Left renal cortex interstitium (tissue), 4 donors: ENCODE measurements at places on chromosomes 1 and 21. TPM values are rescaled to one million over a fixed set of nuclear protein-coding genes. Genes with fewer than 3 reads are reported as not detected.

Gene PGLYRP3
- polyA plus RNA-seq, result not detected

- no peak for DNase-seq
These were observed 3.0 kb downstream of the NFIA start for GRCh38 chr1:61085206-61085982.

- no peak for DNase-seq
These were observed 56.8 kb downstream of the CSMD2 start for GRCh38 chr1:34108269-34108668.

- DNase-seq, result no peak
These were observed 169.0 kb downstream of the LBR start for GRCh38 chr1:225258811-225259210.

- no peak for DNase-seq
These were observed 55.3 kb downstream of the CDC7 start for GRCh38 chr1:91555821-91556531.

- DNase-seq, result no peak
These were observed 47.0 kb upstream of the DESI2 start for GRCh38 chr1:244605835-244606370.

- no peak for DNase-seq
These were observed 790 bp downstream of the DNAJC6 start for GRCh38 chr1:65310078-65310587.

Gene CRYAA
- 0.30 TPM for polyA plus RNA-seq

DNA sequence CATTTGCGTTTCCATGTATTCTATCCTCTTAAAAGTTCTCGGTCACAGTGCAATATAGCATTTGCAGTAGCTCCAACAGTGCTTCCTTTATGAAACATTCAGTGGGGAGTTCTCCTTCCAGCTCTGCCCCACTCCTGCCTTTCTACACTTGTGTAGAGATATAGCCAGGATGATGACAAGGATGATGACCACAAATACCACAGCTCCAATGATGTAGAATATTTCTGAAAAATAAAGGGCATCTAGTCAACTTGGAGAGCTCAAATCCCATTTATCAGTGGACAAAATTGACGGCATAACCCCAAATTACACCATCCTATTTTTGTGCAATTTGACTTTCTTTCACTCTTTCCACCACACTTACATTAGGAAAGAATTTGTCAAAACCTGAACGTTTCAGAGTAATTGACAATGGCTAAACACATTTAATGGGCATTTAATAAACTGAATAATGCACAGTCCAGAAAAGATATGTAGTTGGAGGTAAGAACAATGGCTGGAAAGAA is 11.1 kb downstream of the F3 start:
- DNase-seq, result no peak

GRCh38 chr1:219209578-219209977 is 35.9 kb downstream of the LYPLAL1 start:
- DNase-seq, result no peak

DNA sequence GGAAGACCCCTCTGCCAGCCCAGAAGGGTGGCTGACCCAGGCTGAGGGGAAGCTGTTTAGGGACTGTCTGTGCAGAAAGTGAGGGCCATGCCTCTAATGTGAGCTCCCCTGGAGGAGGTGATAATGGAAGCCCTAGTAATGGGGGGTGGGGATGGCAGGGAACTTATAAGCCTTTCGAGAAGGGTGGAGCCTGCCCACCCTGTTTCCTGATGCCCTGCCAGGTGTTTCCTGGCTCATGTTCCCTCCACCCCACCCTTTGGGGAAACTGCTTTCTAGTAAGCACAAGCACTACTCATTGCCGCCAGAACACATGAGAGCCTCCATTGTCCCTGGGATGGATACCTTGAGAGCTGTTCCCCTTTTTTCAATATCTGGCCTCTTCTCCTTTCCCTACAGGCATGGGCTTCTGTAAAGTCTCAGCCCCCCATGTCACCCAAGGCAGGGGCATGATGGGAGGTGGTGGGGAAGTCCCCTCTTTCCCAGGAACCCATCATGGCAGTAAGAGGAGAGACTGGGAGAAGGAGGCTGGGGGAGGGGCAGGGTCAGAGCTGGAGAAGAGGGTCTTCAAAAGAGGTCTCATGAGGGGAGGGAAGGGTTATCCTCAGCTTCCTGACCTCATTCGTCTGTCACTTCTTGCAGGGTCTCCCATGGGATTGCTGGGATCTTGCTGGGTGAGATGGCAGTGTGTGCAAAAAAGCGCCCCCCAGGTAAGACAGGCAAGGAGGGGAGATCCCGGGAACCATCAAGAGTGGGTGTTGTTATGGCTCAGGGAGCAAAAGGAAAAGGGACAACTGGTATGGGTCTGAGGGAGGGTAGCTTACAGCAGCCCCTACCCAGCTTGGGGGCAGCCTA is 2.4 kb downstream of the ATP8B2 start:
- no peak for DNase-seq

GRCh38 chr1:1354271-1355247 is 3.8 kb downstream of the MXRA8 start:
- DNase-seq, result no peak

Gene CD84
- 1.4 TPM for polyA plus RNA-seq

DNA sequence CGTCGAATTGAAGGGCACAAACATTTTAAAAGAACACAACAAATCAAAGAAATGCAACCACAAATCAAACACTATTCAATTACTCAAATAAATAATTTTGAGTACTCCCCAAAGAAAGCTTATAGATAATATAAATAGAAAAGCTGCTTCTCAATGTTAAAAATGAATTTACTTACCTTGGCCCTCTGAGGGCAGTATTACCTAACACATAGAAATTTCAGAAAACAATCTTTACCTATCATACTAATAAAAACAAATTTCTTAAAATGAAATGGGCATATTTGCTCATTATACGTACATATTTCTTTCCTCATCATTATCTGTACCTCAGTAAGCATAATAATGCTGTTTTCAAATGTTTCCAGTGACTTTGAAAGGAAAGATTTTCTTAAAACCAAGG is 141.8 kb downstream of the AKT3 start:
- DNase-seq, result no peak

Gene KMO
- 23.1 TPM for polyA plus RNA-seq

GRCh38 chr1:147515045-147515869 is 26.0 kb upstream of the BCL9 start:
- no peak for DNase-seq

- DNase-seq, result no peak
These were observed 51.5 kb downstream of the MAP3K7CL start for GRCh38 chr21:29181799-29182470.

DNA sequence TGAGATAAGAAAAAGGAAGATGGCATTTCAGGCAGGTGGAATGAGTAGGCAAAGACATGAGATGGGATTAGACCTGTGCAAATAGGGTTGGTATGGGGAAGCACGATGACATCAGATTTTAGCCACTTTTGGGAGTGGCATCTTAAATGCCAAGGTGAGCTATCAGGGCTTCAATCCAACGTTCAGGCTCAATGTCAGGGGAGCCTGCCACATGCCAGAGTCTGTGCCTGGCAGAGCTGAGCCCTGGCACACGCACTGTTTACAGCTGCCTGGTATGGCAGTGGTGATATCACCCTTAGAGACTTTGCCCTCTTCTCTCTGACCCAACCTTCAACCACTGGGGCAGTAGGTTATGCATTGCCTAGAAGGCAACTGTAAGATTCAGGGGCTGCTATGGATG is 1.1 kb upstream of the GUCA2B start:
- no peak for DNase-seq

DNA sequence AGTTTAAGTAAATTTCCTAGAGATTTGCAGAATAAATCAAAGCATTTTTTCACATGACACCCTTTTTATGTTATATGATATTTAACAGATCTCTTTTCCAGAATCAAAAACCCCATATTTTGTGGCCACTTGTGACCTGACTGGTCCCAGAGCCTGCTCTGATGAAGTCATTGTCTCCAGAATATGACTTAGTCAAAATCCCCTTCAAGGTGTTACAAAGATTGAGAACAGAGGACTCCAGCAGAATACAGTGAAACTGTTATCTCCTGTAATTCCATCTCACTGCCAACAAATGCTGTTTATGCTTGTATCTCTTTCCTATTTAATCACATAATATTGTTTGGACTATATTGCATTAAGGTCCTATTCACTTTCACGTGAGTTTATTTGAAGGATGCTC is 25.6 kb downstream of the RGS1 start:
- DNase-seq, result no peak

DNA sequence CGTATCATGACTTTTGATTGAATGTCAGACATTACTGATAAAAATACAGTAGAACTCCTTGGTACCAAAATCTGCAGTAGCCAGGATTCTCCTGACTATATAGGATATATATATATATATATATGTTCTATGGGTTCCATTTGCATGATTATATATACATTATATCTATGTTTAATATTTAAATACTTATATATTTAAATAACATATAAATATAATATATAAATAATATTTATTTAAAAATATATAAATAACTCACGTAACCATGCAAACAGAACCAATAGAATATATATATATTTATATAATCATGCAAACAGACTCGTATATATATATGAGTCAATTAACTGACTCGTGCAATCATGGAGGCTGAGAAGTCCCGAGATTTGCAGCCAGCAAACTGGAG is 278.8 kb upstream of the PLXNA2 start:
- DNase-seq, result no peak

DNA sequence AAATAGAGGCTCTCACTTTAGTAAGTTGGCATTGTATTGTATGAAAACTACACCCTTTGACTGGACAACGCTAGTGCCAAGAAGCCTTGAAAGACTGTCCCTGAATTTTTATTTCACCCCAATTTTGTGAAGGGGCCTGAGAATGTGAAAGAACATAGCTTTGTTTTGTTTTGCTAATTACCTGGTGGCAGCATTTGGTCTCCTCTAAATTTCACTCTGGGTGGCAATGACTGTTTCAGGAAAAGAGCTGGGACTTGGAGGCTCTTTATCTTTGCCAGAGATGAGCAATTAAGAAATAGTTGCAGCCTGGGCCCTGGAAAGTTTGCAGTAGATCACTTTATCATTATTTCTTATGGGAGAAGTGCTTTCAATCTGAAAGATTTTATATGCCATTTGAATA is 117.6 kb downstream of the KCNK2 start:
- no peak for DNase-seq

DNA sequence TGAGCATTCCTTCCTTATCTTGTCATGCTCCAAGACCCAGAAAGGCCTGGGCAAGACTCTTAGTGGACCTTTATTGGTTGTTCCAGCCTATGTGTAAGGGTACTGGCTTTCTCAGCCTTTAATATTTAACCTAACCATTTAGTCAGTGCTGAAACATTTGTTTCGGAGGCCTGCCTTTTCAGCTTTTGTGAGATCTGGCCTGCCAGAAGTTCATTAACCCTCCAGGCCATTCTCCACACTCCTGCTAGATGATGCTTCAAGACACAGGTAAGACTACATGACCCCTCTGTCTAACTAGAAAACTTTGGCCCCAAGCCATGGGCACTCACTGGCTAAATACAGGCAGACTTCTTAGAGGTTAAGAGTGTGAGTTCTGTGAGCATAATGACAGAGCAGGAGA is 138.4 kb upstream of the ZP4 start:
- DNase-seq, result no peak

- no peak for DNase-seq
These were observed 49.1 kb upstream of the ZNF648 start for GRCh38 chr1:182110635-182111034.

DNA sequence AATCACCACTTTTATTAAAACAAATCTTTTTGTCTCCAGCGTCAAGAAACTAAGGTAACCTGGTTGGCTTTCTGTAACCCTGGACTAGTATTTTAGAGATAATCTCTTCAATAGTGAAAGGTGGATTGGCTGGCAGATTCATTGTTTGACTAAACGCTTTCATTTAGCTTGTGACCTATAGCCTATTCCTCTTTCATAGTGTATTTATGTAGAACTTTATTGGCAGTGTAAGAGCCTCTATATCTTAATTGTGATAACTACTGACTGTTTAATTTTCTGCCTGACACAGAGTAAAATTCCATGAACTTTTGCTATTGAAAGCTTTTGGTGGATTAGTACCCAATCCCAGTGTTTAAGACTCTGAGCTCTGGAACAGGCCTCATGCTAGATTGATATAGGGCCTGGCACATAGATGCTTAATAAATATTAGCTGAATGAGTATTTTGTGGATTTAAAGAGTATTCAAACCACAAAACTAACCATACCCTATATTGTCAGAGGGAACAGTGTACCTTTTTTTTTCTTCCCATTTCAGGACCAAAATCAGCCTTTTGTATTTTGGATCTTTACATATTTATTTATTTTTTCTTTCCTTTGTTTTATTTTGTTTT is 34.8 kb downstream of the AK4 start:
- no peak for DNase-seq

DNA sequence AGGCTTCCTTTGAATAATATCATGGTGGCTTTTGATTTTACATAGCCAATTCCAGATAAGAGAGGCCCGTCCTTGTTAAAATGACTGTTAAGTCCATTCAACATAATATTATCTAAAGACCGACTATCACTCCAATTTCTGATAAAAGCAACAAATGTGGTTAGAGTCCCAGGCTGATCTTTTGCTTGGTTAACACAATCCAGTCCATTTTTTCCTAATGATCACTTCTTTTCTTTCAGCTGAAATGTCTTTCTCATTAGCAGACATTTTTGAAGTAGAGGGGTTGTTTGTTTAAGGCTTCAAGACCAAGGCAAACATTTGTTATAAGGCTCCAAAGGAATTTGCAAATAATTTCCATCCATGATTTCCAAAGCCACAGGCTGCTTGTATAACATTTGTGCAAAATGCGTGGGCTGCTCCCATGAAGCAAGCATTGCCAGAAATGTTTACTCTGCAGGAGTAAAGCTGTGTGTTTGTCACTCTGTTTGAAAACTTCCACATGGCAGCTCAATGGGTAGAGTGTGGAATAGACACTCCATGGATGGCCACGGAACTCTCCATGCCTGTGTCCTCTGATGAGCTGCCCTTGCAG is 111.5 kb downstream of the PSMG1 start:
- DNase-seq, result peak; percentile 56

DNA sequence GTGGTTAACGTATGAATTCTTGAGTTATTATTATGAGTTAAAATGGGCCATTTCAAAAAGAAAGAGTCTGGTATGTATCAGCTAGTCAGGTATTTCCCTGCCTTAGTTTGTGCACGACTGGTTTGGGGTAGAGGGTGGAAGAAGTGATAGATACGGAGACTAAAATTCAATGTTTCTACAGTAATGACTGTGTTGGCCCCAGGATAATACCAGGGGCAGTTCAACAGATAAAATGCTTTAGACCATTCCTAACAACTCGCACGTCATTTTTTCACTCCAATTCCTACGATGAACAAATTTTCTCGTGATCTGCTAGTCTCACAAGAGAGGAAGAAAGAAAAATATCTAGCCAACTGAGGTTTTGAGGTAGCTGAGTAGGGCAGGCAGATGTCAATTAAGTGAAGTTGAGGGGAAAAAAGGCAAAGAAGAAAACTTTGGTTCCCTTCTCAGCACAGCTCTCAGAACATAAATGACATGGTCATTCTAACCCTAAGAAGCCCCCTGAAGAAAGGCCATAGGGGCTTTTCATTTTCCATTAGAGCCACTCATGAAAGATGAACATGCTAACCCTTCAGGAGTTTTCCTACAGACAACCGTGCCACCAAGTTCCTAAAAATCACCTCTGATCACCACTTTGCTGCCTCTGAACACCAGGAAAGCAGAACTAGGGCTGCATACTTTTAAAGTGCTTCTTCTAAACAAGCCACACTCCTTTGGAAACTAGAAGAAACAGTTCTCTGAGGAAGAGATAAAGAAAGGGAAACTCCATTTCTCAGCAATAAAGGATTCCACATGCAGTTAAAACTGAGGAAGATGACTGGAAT is 5.6 kb downstream of the MCOLN2 start:
- DNase-seq, result no peak

Gene LCE3D
- polyA plus RNA-seq, result not detected

- DNase-seq, result no peak
These were observed 1.3 kb downstream of the CRNN start for GRCh38 chr1:152412756-152413155.

Gene RSRP1
- polyA plus RNA-seq, result 85.7 TPM
